ENCODE measurements at places on chromosomes 6 and 20. TPM values are rescaled to one million over a fixed set of nuclear protein-coding genes. Genes with fewer than 3 reads are reported as not detected.
A peak's percentile ranks its signal among the peaks of the same experiment; 100 is the strongest.

DNA sequence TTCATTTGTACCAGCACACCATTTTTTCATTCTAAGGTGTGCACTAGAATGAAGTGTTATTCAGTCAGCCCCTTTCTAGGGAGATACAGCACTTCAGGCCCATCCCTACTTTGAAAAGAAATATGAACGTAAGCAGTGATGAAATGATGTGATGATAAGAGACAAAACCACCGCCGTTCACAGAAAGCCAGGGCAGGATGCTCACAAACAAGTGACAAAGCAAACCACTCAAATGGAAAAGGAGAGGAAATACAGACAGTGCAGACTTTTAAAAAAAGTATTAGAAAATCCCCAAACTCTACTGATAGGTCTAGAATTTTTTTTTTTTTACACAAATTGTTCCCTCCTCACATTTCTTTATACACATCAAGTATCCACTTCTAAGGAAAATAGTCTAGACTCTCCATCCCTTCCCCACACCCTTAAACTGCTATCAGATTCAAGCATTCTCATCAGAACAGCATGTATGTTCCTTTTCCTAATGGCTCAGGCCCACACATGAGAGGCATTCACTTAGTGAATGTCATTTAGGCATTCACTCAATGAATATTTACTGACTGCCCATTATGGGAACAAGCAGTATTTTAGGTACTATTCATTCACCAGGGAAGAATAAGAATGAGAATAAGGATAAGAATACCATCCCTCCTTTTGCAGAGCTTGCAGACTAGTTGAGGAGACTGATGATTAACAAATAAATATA is 243.5 kb downstream of the GMPR start:
- DNase-seq: no peak

- DNase-seq: peak; percentile 70
These were observed 239.8 kb upstream of the SULF2 start for GRCh38 chr20:48025051-48025515.

Gene DAAM2
- total RNA-seq: 0.59 TPM

Gene CALHM4
- not detected for total RNA-seq

All from glutamatergic neuron (in vitro differentiated cells).